ENCODE measurements at places on chromosomes 11 and 22. TPM values are rescaled to one million over a fixed set of nuclear protein-coding genes. Genes with fewer than 3 reads are reported as not detected.

TTLL12 gene
- 73.8 TPM for total RNA-seq

LUZP2 gene
- 0.28 TPM for total RNA-seq

HEPN1 gene
- not detected for total RNA-seq

MYEOV gene
- total RNA-seq: 0.16 TPM

CST6 gene
- total RNA-seq: not detected

ZBTB3 gene
- 16.1 TPM for total RNA-seq

SLCO2B1 gene
- not detected for total RNA-seq

ELFN2 gene
- total RNA-seq: 0.09 TPM

SCGB2A2 gene
- not detected for total RNA-seq

RIBC2 gene
- 8.7 TPM for total RNA-seq

RAB36 gene
- 13.5 TPM for total RNA-seq

GPHA2 gene
- total RNA-seq: not detected

SEPTIN3 gene
- 75.0 TPM for total RNA-seq

- H3K4me1 ChIP-seq: no peaks in the 10 kb centered on the region
- H3K27me3 ChIP-seq: peaks cover 57% of the 10 kb centered on the region
- H3K4me3 ChIP-seq: no peak overlapping the region
These were observed 11.7 kb upstream of the ASPHD2 start for GRCh38 chr22:26417406-26417805.

- no peak overlapping the region for H3K4me3 ChIP-seq
- H3K27ac ChIP-seq: no peak overlapping the region
- H3K36me3 ChIP-seq: no peaks in the 10 kb centered on the region
- H3K4me1 ChIP-seq: peaks cover 57% of the 10 kb centered on the region
- no peaks in the 10 kb centered on the region for H3K27me3 ChIP-seq
These were observed 7.9 kb downstream of the ZNRF3 start for GRCh38 chr22:28891156-28891733.

DNA sequence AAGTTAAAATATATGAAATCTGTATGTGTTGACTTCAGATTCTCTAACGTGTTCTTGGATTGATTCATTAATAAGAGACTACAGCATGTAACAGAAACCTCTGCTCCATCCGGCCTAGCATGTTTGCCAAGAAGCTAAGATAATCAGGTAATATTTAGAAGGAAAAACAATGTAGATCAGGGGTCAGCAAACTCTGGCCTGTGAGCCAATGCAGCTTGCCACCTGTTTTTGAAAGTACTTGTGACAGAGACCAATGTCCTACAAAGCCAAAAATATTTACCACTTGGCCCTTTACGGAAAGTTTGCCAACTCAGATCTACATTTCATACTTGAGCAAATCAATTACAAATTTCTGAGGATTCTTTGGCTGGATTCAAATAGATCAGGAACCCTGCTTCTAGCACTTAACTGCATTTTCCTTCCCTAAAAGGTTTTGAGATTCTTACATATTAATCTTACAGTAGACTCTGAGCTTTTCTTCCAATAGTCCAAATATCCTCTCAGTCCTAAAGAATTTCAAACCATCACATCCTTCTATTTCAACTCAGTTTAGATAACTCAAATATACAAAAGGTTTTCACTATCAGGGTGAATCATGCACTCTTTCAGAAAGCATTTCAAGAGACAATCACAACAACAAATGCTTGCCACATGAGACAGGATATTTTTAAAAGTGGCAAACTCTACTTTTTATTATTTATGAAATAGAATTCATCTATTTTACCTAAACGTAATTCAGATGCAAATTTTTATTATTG is 29.5 kb downstream of the APOL5 start:
- H3K4me3 ChIP-seq: no peak overlapping the region
- no peak overlapping the region for H3K27ac ChIP-seq
- H3K36me3 ChIP-seq: peaks cover 16% of the 10 kb centered on the region
- DNase-seq: no peak
- no peaks in the 10 kb centered on the region for H3K27me3 ChIP-seq

- H3K4me1 ChIP-seq: no peaks in the 10 kb centered on the region
- no peak for DNase-seq
- H3K36me3 ChIP-seq: no peaks in the 10 kb centered on the region
- H3K27ac ChIP-seq: no peak overlapping the region
These were observed 97.1 kb upstream of the SYT13 start for GRCh38 chr11:45383224-45383623.

GRCh38 chr11:67370351-67371076 is 2.9 kb downstream of the CLCF1 start:
- peaks cover 35% of the 10 kb centered on the region for H3K27me3 ChIP-seq

DNA sequence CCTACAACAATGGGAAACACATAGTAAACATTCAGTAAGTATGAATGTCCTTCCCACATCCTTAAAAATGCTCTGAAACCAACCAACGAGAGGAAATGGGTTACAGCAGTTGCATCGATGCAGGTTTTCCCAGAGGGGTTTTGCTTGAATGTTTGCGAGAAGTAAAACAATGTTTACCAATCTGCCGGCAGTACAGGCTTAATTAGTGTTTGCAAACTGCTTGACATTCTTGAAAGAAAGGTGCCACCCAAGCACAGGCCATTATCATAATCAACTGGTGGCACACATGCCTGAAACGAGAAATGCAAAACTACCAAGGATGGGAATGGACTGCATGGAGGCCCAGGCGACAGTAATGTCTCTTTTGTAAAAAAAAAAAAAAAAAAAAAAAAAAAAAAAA is 27.1 kb upstream of the OPCML start:
- peaks cover 31% of the 10 kb centered on the region for H3K4me1 ChIP-seq
- no peak overlapping the region for H3K4me3 ChIP-seq
- H3K27me3 ChIP-seq: no peaks in the 10 kb centered on the region
- no peak for DNase-seq

GRCh38 chr22:29719899-29720645 is at the start of gene CABP7:
Gene CABP7 (plus strand): TSS chr22:29720003. CDS start chr22:29720425, 422 bp downstream.
- H3K4me3 ChIP-seq: no peak within 1 kb of the TSS
- DNase-seq: no peak
- no peak within 1 kb of the TSS for H3K27ac ChIP-seq
- H3K36me3 ChIP-seq: no peaks in the 10 kb centered on the region
- H3K27me3 ChIP-seq: peaks cover 74% of the 10 kb centered on the region
- H3K4me1 ChIP-seq: peaks cover 11% of the 10 kb centered on the region

- peak overlapping the region; percentile 66 for H3K4me3 ChIP-seq
- H3K27ac ChIP-seq: peak overlapping the region; percentile 67
- peaks cover 21% of the 10 kb centered on the region for H3K4me1 ChIP-seq
- DNase-seq: no peak
- H3K27me3 ChIP-seq: no peaks in the 10 kb centered on the region
These were observed 4.4 kb downstream of the TOLLIP start for GRCh38 chr11:1305063-1305495.

- peak overlapping the region; percentile 67 for H3K27ac ChIP-seq
- H3K36me3 ChIP-seq: peaks cover 4% of the 10 kb centered on the region
- H3K27me3 ChIP-seq: no peaks in the 10 kb centered on the region
- peaks cover 21% of the 10 kb centered on the region for H3K4me1 ChIP-seq
- no peak for DNase-seq
- peak overlapping the region; percentile 57 for H3K4me3 ChIP-seq
These were observed 43.8 kb downstream of the TRIOBP start for GRCh38 chr22:37740455-37741311.

DNA sequence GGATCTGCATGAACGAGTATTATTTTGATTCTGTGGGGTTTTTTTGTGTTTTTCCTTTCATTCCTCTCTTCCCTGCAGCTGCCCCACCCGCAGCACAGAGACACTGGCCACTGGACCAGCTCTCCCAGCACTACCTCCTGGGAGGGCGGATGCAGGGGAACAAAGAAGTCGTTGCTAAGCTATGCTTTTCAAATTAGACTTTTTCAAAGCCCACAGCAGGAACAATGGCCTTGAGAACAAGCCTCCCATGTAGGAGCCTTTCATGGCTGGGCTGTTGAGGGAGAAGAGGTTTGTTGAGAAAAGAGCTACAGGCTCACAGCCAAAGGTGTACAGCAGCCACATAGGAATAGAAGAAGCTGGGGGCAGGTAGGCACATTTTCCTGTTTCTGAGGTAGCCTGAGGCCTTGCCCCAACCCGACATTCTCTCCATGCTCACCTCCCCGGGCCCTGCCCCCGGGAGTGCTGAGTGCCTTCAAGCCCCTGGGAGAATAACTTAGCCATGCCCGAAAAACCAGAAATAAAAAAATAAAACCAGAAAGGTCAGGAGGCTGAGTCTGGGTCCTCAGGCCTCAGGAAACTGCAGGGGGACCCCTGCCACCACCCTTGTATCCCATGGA is 20.5 kb upstream of the SYT12 start:
- peak; percentile 30 for DNase-seq
- H3K27ac ChIP-seq: peak overlapping the region; percentile 46
- no peaks in the 10 kb centered on the region for H3K36me3 ChIP-seq
- H3K27me3 ChIP-seq: peaks cover 12% of the 10 kb centered on the region
- H3K4me1 ChIP-seq: peaks cover 19% of the 10 kb centered on the region

GRCh38 chr11:129637983-129638776 is 177.5 kb upstream of the TMEM45B start:
- no peak overlapping the region for H3K4me3 ChIP-seq
- no peak for DNase-seq
- H3K36me3 ChIP-seq: no peaks in the 10 kb centered on the region
- no peaks in the 10 kb centered on the region for H3K4me1 ChIP-seq
- no peaks in the 10 kb centered on the region for H3K27me3 ChIP-seq

- H3K36me3 ChIP-seq: no peaks in the 10 kb centered on the region
- H3K27ac ChIP-seq: no peak overlapping the region
- peaks cover 7% of the 10 kb centered on the region for H3K4me1 ChIP-seq
- H3K27me3 ChIP-seq: peaks cover 32% of the 10 kb centered on the region
These were observed 124.5 kb upstream of the TMEM45B start for GRCh38 chr11:129691142-129691541.

- DNase-seq: peak; percentile 62
- no peaks in the 10 kb centered on the region for H3K36me3 ChIP-seq
- H3K27me3 ChIP-seq: peaks cover 12% of the 10 kb centered on the region
- no peak overlapping the region for H3K4me3 ChIP-seq
- no peak overlapping the region for H3K27ac ChIP-seq
These were observed 64.7 kb upstream of the ASPHD2 start for GRCh38 chr22:26364066-26365015.

- peaks cover 12% of the 10 kb centered on the region for H3K4me1 ChIP-seq
- no peak overlapping the region for H3K4me3 ChIP-seq
- peak overlapping the region; percentile 27 for H3K27ac ChIP-seq
- no peak for DNase-seq
- H3K36me3 ChIP-seq: peaks cover 3% of the 10 kb centered on the region
These were observed 87.7 kb downstream of the CDKN1C start for GRCh38 chr11:2797741-2798361.

DNA sequence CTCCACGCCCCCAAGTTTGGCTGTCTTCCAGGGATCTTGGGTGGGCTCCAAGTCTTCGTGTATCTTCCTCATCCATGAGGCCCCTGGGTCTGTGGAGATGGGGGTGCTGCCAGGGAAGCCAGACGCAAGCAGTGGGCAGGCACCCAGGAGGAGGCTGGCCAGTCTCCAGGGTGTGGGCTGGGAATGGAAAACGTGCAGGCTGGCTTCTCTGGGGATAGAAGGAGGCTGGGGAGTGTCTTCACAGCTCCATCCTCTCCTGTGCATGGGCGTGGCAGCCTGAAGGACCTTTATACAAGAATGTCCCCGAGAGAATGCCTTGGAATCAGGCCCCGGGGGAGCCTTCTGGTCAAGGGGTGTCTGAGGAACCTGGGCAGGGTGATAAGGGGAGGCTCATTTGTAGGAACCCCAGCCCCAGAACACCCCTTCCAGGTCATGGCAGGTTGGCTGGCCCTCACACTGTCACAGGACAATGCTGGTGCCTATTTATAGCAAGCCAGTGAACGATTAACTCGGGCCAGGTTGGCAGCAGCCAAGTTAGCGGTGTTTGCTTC is 14.0 kb downstream of the SGSM1 start:
- no peak overlapping the region for H3K4me3 ChIP-seq
- DNase-seq: no peak
- H3K27ac ChIP-seq: no peak overlapping the region
- H3K36me3 ChIP-seq: no peaks in the 10 kb centered on the region

GRCh38 chr22:46108564-46109473 is 41.5 kb upstream of the PPARA start:
- no peak for DNase-seq
- H3K4me3 ChIP-seq: no peak overlapping the region
- no peak overlapping the region for H3K27ac ChIP-seq

GRCh38 chr11:129637473-129637872 is 178.2 kb upstream of the TMEM45B start:
- H3K4me3 ChIP-seq: no peak overlapping the region
- no peaks in the 10 kb centered on the region for H3K4me1 ChIP-seq
- H3K27ac ChIP-seq: no peak overlapping the region
- H3K36me3 ChIP-seq: no peaks in the 10 kb centered on the region
- no peak for DNase-seq
- no peaks in the 10 kb centered on the region for H3K27me3 ChIP-seq

GRCh38 chr11:134734894-134735293 is 322.9 kb upstream of the B3GAT1 start:
- H3K27me3 ChIP-seq: peaks cover 4% of the 10 kb centered on the region
- no peak overlapping the region for H3K27ac ChIP-seq

Measured in neural crest cell (in vitro differentiated cells).